ELF-1 (cell line): ENCODE measurements at places on chromosomes 11 and 22.
A peak's percentile ranks its signal among the peaks of the same experiment; 100 is the strongest.

GRCh38 chr11:45848654-45849081 is 1.4 kb downstream of the CRY2 start:
- DNase-seq: no peak

DNA sequence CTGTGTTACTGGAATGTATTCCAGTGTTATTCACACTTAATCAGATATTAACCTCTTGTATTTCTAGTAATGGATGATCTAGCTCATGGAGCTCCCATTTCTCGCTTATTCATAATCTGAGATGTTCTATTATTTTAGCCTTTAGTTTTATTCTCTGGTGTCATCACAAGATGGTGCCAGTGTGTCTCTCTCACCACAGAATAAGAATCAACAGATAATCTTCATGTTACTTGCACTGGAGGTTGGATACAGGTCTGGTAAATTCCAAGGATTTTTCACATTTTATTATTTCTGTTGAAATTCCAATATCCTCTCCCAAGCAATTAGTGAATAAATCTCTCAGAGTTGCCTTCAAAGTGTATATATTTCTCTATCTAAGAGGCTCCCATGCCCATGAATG is 74.6 kb downstream of the CASP12 start:
- DNase-seq: no peak

- DNase-seq: no peak
Measured at GRCh38 chr11:63667995-63668795, 3.0 kb downstream of the ATL3 start.

DNA sequence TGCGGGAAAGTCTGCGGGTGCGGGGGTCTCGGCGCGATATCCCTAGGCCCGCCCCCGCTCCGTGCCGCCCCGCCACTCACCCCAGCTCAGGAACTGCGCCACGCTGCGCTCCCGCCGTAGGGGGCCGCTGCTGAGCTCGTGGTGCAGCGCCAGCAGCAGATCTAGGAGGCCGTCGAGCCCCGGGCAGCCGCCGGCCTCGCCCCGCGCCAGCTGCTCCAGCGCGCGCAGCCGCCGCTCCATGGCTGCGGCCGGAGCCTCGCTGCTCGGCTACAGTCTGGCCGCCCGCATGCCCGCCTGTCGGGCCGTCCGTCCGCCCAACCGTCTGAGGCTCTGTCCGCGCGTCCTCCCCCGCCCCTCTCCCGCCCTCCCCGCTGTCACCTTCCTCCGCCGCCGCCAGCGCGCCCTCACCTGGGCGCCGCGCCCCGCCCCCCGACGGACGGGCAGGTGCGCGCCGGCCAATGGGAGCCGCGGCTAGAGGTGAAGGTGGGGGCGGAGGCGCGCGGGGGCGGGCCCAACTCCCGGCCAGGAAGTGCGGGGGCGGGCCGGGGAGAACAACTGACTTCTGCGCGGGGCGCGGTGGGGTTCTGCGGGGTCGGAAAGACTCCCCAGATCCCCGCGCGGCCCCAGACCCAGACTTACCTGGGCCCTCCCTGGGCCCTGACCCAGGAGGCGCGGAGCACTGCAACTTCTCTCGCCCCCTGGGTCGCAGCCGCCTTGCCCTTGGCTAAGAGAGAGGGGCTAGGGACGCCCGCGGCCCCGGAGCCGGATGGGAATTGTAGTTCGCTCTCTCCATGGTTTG is at the start of gene CDC42BPG:
TSS of gene CDC42BPG (minus strand) at position 324 of the 799 bp plus-strand sequence. CDS start at position 240, 84 bp downstream.
- peak; percentile 66 for DNase-seq

DNA sequence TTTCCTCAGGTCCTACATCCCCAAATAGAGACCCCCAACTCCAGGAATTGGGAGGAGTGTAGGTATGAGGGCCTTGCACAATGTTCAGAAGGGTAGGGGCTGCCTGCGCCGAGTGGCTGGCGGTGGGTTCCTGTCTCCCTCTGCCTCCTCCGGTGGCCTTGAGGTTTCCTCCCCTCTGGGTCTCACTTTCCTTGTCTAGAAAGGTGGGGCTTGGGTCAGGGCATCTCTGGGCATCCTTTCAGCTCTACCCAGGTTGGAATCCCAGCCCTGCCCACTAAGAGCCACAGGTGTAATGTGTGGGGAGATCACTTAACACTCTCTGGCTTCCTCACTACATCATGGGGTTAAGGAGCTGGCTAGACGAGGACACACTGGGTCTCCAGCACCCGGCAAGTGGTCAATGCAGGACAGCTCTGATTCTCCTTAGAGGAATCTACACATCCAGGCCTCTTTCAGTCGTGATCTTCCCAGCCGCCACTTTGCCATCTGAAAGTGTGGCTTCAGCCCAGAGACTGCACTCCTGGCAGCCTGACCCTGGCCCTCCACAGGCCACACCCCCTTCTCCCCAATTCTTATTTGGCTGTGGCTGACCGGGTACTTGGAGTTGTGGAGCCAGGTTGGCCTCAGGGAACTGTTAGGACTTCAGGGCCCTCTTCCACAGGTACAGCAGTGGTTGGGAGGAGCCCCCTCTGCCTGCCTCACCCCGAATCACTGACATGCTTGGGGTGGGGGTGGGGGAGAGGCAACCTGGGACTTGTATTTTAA is 22.1 kb downstream of the PRDM11 start:
- no peak for DNase-seq

DNA sequence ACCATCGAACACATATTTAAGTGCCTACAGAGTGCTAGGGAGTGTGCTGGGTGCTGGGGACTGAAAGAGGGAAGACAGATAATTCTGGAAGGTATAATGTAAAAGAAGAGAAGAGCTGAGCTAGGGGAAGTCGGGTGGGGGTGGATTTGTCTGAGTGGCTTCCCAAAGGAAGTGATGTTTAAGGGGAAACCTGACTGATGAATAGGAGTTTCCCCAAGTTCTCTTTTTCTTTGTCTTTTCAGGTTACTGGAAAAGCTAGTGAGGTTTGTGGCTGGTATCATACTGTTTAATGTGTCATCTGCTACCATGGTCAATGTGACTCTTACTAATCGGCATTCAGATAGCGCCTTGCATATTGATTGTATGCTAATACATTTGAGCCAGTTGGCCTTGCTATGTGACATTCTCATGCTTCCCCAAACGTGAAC is 151.6 kb upstream of the MTMR2 start:
- no peak for DNase-seq

DNA sequence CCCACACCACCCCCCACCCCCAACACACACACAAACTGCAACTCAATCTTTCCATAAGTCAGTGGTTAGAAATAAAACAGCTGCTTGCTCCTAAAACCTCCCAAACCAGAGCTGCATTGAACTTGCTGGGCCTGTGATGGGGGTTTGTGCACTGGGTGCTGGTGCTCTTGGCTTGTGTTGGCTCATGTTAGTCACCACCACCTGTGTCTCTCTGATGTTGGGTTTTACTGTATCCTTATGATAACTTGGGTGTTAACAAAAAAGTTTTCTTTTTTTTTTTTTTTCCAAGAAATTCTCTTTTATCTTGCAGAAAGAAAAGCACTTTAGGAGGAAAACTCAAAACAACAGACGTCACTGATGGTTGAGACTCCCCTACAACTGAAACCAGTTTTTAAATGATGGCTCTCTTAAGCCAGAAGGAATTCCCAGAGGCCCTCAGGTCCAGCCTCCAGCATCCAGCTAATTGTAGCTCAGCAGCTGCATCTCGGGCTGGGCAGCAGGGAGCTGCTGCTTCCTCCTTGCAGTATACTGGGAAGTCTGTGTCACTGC is 79.9 kb upstream of the DRD2 start:
- peak; percentile 65 for DNase-seq

DNA sequence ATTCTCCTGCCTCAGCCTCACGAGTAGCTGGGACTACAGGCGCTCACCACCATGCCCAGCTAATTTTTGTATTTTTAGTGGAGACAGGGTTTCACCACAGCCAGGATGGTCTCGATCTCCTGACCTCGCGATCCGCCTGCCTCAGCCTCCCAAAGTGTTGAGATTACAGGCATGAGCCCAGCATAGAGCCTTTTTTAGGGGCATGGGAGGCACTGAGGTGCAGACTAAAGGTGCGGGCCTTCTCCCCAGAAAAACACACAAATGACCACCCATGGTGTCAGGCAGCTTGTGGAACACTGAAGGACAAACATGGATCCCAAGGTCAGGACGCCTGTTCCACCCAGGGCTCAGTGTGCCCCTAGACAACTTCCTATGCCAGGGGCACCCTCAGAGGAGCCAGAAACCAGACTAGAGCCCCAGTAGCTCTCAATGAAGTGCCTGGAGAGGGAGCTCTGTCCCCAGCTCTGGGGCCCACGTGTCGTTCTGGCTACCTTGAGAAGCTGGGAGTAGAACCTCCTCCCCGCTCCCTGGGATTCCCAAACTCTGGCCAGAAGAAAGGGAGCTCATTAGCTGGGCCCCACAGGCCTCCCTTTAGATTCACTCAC is 21.2 kb upstream of the CD5 start:
- DNase-seq: no peak

- DNase-seq: no peak
Measured at GRCh38 chr22:32528316-32528715, 53.7 kb downstream of the FBXO7 start.

GRCh38 chr11:32425761-32426160 is 9.6 kb downstream of the WT1 start:
- no peak for DNase-seq

DNA sequence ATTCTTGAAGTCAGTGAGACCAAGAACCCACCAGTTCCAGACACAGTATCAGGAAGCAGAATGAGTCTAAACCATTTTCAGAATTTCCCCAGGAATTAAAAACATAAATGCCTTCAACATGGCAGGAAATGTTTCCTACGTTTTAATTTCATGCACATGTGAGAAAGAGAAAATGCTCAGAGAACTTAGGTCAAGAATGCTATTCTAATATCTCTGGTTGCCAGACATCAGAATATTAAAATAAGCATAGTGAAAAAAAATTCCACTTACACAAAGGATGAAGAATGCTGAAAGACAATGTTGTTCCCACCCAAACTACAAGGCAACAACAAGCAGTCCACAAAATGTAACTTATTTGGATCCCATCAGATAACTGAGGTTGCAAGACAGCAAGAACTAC is 104.8 kb downstream of the RAB38 start:
- no peak for DNase-seq

- peak; percentile 69 for DNase-seq
Measured at GRCh38 chr22:50218996-50219727, 18.4 kb downstream of the SELENOO start.

DNA sequence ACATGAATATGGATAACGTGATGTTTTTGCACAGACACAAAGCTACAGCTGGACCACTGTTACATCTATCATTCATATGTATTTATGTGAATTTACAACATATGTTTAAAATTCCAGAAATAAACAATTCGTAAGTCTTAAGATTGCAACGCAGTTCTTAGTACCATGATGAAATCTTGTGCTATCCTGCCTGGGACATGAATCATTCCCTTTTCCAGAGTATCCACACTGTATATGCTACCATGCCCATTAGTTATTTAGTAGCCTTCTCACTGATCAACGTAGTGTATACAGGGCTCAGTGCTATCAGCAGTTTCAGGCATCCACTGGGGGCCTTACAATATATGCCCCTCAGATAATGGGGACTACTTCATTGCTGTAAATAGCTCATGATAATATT is 4.3 kb downstream of the ATL3 start:
- DNase-seq: no peak

- no peak for DNase-seq
Measured at GRCh38 chr11:36352922-36353321, 56.8 kb downstream of the PRR5L start.

- DNase-seq: no peak
Measured at GRCh38 chr11:30853439-30853838, 267.3 kb upstream of the MPPED2 start.

DNA sequence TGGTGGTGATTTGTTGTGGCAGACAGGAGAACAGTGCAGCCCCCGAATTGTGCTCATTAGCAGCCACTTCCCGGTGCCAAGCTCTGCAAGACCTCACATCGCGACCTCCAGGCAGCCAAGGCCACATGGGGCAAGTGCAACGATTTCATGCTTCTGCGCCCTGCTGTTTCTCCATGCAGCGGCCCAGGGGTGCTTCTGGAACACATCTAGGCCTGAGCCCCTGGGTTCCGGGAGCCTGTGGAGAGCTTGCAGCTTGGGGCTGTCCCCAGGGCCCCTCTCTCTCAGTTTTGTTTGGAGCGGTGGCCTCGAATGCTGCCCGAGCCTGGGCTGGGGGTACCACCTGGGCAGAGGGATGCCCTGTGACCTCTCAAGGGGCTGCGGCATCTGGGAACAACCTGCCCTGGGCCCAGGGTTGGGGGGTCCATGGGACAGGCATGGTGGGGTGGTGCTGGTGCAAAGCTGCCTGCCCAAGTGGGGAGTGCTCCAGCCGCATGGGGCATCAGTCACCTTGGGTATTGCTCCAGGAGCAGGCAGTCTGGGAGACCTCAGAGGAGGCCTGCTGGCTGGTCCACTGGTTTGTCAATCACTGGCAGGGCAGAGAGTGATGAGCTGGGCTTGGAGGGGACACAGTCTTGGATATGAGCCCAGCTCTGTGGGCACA is 51.9 kb downstream of the TPCN2 start:
- no peak for DNase-seq

GRCh38 chr11:13207665-13208594 is 69.7 kb upstream of the BMAL1 start:
- peak; percentile 30 for DNase-seq
